ENCODE measurements at places on chromosomes 11 and 22.

DNA sequence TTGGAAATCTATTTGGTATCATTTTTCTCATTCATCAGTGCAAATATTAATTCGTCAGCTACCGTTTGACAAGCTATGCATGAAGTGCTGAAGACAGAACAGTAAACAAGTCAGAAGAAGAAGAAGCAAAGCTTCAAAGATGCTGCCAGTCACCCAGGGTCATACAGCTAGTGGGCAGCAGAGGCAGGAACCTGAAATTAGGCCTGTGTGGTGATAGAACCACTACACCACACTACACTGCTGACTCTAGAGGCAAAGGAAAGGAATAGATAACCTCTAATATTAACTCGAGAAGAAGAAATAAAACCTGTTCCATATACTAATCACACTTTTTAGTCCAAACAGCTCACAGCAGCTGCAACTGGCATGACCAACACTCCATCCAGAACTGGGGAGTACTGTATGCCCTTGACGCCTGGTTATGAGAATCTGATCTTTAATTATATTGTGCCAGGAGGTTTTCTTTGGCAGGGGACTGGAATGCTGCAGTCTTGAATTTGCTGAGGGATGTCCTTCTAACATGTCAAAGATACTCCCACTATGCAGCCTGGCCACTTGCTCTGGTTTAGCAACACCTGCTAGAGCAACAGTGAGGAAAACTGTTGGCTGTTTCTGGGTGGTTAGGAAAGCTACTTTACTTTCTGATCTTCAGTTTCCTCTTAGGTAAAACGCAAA, 73.0 kb downstream of the PAK1 start:
- DNase-seq, result no peak

- no peak for DNase-seq
Measured at GRCh38 chr11:131895865-131896264, 525.5 kb downstream of the NTM start.

DNA sequence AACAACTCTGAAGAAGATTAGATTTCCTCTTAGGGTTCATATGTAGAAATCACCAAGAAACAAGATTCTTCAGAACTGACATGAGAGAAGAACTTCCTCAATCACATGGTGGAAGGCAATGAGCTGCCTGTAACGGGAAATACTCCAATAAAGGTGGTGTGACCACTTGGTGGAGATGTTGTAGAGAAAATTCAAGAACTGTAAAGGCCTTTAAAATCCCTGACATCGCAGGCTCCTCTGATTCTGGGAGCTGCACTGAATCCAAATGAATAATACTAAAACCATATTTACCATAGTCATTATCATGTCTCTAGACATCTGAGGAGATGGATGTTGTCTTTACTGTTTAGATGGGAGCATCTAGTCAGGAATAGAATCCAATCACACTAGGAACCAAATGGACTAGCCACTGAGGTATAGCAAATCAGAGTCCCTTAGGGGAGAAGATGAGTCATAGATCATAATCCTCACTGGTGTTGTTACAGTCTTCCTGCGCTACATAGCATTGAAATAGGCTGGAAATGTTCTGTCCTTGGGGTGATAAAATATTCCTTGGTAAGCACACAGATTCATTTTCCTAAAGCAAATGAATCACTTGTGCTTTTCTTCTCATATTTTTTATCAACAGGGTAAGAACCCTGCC, 321.6 kb upstream of the TENM4 start:
- DNase-seq, result peak; percentile 36

GRCh38 chr22:44172370-44173108, 8.2 kb upstream of the PARVG start:
- DNase-seq, result no peak

DNA sequence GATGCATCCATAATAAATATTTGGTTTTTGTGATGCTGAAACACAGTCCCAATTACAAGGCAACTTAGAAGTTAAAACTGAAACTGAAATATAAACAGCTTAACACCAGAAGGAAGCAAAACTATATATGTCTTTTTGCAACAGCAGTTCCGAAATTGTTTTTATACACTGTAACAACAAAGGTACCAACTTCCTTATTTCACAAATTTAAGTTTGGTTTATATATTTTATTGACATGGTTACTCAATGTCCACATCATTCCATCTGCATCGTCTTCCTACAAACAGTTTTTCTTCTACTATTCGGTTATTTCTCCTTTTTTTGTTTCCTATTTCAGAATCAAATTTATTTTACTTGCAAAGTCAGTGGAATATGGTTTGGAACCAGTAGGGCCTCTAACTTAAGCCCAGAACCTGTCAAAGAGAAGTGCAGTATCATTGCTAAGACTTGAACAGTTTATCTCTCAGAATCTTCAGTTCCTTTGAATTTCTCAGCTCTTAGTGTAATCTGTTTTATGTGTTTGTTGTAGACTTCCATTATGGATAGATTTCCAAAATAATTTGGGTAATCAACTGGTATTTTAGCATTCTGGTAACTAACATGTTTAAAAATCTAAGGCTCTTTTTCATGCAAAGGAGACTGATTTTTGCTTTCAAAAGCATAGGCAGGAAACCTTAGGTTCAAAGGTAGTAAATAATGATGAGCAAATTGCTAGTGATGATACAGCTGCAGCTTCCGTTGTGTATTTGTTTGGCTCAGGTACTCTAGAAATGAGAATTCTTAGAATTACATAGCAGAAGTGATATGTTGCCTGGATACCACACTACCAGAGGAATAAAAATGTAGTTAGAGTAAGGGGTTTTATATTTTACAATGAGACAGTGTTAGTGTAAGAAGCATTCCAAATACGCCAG, 8.2 kb upstream of the HSPA8 start:
- DNase-seq, result no peak

- DNase-seq, result no peak
Measured at GRCh38 chr11:125304136-125304535, 139.6 kb downstream of the PKNOX2 start.

DNA sequence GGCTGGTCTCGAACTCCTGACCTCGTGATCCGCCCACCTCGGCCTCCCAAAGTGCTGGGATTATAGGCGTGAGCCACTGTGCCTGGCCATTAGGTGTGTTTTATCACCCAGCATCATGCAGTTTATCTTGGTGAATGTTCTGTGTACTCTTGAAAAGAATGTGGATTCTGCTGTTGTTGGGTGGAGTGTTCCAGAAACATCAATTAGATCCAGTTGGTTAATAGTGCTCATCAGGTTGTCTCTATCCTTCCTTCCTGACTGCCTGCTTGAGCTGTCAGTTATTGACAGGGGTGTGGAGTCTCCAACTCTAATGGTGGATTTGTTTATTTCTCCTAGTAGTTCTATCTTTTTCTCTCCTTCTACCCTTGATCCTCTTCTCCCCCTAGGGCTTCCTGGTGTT, 30.2 kb upstream of the PPP6R3 start:
- DNase-seq, result no peak

GRCh38 chr22:20436307-20436767, 1.3 kb downstream of the SCARF2 start:
- peak; percentile 29 for DNase-seq

DNA sequence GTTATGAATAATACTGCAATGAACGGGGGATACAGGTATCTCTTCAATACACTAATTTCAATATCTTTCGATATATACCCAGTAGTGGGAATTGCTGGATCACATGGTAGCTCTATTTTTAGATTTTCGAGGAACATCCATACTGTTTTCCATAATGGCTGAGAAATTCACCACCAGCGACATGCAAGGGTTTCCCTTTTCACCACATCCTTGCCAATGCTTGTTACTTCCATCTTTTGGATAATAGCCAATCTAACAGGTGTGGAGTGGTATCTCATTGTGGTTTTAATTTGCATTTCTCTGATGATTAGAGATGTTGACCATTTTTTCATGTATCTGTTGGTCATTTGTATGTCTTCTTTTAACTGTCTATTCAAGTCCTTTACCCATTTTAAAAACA, 5.9 kb downstream of the IL10RA start:
- no peak for DNase-seq

DNA sequence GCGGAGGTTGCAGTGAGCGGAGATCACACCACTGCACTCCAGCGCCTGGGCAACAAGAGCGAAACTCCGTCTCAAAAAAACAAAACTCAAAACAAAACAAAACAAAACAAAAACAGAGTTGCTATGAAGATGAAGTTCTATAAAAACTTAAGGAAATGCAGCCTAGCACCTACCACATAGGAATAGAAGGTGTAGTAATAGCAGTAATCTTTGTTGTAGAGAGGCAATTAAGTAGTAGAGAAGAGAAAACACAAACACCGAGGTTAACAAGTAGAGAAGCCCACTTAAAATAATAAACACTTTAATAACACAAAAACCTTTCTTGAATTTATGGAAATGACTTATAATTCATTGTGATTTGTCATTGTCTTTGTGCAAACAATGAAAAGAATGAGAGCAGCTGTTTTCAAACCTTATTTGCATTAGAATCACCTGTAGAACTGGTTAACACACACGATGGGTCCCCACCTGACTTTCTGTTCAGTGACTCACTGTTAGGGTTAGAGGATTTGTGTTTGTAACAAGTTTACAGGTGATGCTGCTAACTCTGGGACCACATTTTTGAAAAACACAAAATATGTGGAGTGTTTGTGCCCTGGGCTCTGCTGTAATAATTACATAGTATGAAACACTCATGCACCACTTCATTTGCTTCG, 43.1 kb downstream of the TYR start:
- no peak for DNase-seq

DNA sequence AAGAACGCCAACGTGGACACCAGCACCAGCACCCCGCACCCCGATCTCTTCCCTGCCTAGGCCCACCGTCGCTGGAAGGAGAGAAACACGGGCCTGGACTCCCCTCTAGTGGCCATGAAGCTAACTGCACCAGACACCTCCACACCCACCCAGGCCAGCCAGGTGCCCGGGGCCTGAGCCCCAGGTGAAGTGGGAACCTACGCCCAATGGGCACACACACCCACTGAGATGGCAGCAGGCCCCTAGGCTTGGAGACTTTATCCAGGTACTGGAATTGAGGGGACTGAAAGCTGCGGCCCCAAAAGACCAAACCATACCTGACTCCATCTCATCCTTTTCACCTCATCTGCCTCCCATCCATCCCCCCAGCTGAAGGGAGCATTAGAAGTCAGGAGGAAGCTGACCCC, 81.0 kb downstream of the BUD13 start:
- DNase-seq, result peak; percentile 14

DNA sequence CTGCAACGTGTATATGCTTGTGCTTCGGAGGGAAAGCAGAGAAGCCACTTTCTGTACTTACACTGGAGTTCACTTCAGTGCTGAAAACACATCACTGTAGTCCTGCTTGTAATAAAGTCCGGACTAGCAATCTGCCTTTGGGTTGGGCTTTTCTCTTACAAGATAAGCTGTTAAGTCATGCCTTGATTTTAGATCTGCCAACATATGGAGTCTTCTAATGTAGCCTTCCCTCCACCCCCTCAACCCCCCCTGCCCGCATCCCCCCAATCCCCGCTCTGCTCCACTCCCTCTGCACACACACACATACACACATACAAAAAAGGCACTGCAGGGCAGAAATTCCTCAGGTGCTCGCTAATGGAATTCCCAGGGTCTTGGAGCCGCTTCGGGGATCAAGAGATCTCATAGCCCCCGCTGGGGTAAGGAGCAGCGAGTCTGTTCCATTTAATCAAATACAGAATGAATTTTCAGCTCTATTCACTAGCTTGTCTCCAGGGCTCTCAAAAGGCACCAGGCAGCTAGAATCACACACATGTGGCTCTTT, 3.4 kb downstream of the CDON start:
- no peak for DNase-seq

DNA sequence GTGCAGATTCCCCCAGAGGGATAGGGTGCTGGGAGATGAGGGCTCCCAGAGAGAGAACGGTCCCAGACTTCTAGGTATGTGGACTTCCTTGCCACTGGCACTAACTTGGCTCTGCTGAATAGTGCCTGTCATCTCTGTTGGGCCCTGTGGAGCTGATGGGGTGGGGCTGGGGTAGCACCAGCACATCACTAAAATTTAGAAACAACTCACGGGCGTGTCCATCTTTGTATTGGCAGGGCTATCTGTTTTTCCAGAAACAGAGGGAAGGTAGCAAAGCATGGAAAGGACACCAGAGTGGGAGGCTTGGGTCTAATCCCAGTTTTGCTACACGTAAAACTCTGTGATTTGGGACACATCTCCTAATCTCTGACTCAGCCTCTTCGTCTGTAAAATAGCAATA, 25.8 kb downstream of the SWAP70 start:
- DNase-seq, result peak; percentile 47

- DNase-seq, result peak; percentile 87
Measured at GRCh38 chr11:6249770-6250555, 9.7 kb upstream of the CCKBR start.

- peak; percentile 71 for DNase-seq
Measured at GRCh38 chr22:49768951-49769690, 58.6 kb downstream of the BRD1 start.

GRCh38 chr22:16955081-16955480, 52.9 kb downstream of the GAB4 start:
- DNase-seq, result no peak

DNA sequence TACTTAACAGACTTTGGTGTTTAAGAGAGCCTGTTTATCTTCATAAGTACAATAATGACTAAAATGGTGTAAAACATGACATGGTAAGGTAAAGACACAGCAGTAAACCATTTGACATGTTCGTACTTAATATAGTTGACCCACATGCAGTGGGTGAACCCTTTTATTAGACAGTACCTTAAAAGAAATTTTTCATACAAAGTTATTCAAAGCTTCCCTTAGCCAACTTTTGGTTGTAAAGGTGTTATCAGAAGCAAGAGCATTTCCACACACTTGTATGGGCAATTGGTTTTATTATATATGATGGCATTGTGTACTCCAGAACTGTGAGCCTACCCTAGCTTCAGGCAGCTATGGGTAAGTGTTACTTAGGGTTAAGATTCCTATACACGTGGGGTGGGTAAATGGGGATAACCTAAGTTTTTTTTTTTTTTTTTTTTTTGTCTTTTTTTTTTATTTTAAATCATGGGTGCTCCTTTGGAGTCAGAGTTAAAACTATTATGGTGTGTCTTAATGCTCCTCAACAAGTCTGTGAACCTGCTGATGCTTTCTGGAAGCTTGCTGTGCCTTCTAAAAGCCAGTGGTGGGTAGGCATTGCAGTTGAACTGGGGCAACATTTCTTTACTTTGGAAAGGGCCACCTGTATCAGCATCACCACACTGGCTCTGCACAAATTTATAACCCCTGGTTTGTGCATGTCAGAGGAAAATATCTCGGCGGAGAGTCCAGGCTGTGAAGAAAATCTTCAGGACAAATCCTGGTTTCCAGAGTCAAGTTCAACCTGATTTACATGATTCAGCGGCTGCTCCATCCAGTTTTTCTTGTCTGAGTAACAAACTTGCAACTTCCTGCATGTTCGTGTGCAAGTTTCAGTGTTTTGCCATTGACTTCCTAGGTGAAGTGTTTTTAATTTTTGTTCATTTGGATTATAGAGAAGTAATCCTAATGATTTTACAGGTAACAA, 3.3 kb downstream of the PCF11 start:
- peak; percentile 46 for DNase-seq

- peak; percentile 31 for DNase-seq
Measured at GRCh38 chr11:128021349-128022006, 565.9 kb downstream of the ETS1 start.
